ENCODE measurements at places on chromosomes 3 and 15.

DNA sequence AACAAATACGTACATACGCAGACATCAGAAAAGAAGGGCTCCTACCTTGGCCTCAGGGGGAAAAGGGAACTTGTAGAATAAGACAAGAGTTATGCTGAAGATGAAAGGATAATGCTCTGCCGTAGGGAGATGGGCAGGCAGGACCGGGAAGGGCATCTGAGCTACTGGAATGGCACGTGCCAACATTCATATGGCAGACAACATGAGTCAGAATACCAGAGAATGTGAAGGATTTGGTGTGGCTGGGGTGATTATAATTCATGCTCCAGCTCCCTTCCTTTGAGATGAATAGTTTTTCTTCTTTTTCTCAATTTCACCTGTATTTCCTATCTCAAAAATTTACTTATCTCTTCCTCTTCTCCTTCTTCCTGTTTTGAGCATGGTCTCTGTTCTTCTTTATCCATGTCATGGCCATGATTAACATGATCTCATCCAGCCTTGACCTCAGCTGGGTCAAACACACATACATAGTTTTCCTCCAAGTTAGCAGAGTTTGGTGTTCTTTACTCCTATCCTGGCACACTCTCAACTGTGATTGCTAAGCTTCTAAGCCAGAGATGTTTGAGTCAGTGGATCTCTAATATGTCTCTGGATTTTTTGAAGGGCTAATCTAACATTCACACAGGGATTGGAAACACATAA lies 507.0 kb downstream of the FOXP1 start:
- DNase-seq = peak; percentile 20

GRCh38 chr3:11385891-11386290 lies 113.7 kb downstream of the ATG7 start:
- peak; percentile 73 for DNase-seq

- no peak for DNase-seq
These were observed 6.2 kb upstream of the IGDCC3 start for GRCh38 chr15:65383991-65384390.

DNA sequence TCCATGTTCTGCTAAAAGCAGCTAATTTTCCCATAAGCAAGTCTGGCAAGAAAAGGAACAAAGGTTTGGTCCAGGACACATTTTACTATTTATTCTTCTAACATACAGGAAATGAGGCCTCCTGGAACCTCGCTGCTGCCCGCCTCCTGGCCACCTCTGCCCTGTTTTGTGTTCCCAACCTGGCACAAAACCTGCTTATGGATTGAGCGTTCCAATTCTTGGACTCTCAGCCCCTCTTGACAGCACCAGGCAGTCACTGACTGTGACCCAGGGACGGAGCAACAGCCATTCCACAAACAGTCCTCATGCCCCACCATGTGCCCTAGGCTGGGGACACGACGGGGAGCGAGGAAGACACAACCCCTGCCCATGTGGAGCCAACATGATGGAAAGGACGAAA lies 11.6 kb upstream of the SSUH2 start:
- no peak for DNase-seq

DNA sequence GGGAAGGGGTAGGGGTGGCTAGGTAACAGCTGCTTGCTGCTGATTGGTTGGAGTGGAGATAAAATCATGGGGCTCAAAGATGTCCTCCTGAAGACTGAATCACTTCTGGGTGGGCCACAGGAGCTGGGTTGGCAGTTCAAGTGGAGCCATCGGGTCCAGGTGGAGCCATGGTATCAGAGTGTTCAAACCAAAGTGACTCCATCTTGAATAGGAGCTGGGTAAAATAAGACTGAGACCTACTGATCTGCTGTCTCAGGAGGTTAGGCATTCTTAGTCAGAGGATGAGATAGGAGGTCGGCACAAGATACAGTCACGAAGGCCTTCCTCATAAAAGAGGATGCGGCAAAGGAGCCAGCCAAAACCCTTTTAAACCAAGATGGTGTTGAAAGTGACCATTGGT lies 96.5 kb downstream of the RTP4 start:
- no peak for DNase-seq

GRCh38 chr3:186571644-186572013 lies 1.1 kb downstream of the DNAJB11 start:
- no peak for DNase-seq

DNA sequence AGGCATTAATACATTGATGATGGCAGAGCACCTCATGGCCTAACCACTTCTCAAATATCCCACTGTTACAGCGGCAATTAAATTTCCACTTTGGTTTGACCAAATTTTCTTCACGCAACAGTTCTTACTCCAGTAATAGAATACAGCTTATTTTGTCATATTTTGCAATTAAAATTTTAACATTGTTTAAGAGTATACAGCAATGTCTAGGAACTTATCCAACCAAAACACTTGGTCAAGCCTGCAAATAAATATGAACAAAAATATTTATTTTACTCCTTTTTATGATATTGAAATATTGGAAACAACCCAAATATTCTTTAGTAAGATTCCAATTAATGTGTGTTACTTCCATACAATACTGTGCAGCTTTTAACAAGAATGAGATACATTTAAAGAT lies 45.3 kb upstream of the C3orf80 start:
- no peak for DNase-seq

GRCh38 chr3:172592898-172593669 lies 69.9 kb upstream of the TNFSF10 start:
- DNase-seq = no peak

DNA sequence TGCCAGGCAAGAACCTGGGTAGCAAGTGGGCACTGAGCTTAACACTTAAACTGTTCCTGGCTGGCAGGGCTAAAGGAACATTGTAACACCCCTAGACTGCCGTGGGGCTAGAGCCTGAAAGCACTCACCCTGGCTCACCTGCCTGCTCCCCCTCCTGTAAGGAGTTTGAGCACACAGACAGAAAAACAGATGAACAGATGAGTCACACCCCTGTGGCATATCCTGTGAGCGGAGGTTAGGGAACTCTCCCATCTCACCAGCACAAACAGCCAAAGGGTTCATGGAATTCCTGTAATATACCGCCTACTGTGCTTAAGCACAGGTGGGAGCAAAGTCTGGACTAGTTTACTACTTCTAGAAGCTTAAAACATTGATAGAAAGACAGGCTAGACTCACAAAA lies 300.1 kb downstream of the ROBO1 start:
- DNase-seq = no peak

GRCh38 chr3:152595975-152596821 lies 238.7 kb upstream of the P2RY1 start:
- peak; percentile 69 for DNase-seq
